Adipose tissue (tissue), 3 donors: ENCODE measurements at places on chromosomes 5 and 9. TPM values are rescaled to one million over a fixed set of nuclear protein-coding genes. Genes with fewer than 3 reads are reported as not detected.

Gene PKN3
- 21.4 TPM for polyA plus RNA-seq

Gene TENT4A
- polyA plus RNA-seq = 9.1 TPM

Gene SHROOM1
- 7.1 TPM for polyA plus RNA-seq

Gene TOR1B
- polyA plus RNA-seq = 10.9 TPM

Gene CDH18
- polyA plus RNA-seq = 0.06 TPM

Gene MORN5
- not detected for polyA plus RNA-seq

Gene GRIN1
- polyA plus RNA-seq = not detected

Gene BARHL1
- not detected for polyA plus RNA-seq

Gene PIP5KL1
- polyA plus RNA-seq = 0.74 TPM

Gene PROB1
- 0.32 TPM for polyA plus RNA-seq

Gene LEAP2
- polyA plus RNA-seq = 0.68 TPM

Gene TLR4
- 13.8 TPM for polyA plus RNA-seq

Gene DMRT3
- 0.05 TPM for polyA plus RNA-seq

Gene POU5F2
- 0.01 TPM for polyA plus RNA-seq

Gene HAPLN1
- not detected for polyA plus RNA-seq

Gene GCNT1
- 3.5 TPM for polyA plus RNA-seq

Gene TMOD1
- 17.3 TPM for polyA plus RNA-seq

Gene OTP
- polyA plus RNA-seq = not detected

Gene GTF2H2C
- polyA plus RNA-seq = 8.9 TPM

Gene PTGES
- 25.8 TPM for polyA plus RNA-seq

Gene MSANTD3
- polyA plus RNA-seq = 14.1 TPM

Gene ROR2
- 0.67 TPM for polyA plus RNA-seq

Gene PDE8B
- 35.0 TPM for polyA plus RNA-seq

Gene ITGA2
- polyA plus RNA-seq = 0.34 TPM

Gene NUTM2F
- polyA plus RNA-seq = not detected

Gene STPG3
- 0.16 TPM for polyA plus RNA-seq

Gene PDE6A
- 0.01 TPM for polyA plus RNA-seq

Gene LRRC14B
- not detected for polyA plus RNA-seq

Gene ST8SIA4
- 2.7 TPM for polyA plus RNA-seq

Gene EPB41L4B
- polyA plus RNA-seq = 6.7 TPM

Gene AQP7
- polyA plus RNA-seq = 258 TPM

Gene C1QTNF2
- polyA plus RNA-seq = 0.14 TPM
